ENCODE measurements at places on chromosomes 1 and 21.

GRCh38 chr1:184255560-184255959, 131.3 kb upstream of the C1orf21 start:
- DNase-seq, result no peak

- DNase-seq, result no peak
Observed at GRCh38 chr1:231929311-231929710, 302.7 kb downstream of the DISC1 start.

DNA sequence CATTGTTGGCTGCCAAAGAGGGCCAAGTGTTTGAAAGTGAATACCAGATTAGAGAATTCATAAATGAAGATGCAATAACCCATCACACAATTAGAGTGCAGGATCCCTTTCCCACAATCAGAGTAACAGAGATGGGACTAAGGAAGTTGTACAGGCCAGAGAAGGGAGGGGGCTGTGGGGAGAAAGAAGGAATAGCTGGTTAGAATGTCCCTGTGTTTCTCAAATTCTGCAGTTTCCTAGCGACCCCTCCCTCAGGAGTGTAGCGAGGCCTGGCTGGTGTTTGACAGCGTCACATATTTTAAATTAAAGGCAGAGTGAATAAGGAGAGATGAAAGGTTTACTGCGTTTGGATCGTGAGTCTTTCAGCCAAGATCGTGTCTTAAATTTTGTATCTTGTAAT, 58.1 kb downstream of the GALNT2 start:
- no peak for DNase-seq

- no peak for DNase-seq
Observed at GRCh38 chr1:41394959-41395956, 34.0 kb downstream of the FOXO6 start.

DNA sequence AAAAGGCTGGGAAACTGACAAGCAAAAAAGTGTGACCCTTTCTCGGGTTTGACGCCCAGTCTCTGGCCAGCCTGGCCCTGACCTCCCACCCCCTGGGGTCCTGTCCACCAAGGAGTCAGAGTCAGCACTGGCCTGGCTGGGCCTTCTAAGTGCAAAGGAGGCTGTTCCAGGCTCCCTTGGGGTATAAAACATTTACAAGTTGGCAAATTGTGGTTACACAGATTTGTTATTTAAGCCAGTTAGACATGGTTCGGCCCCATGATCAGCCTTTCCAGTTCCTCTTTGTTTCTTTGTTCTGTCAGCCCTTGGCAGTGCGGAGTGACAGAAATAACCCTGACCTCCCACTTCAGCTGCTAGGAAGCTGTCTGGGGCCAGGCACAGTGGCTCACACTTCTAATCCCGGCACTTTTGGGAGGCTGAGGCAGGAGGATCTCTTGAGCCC, 161.6 kb upstream of the RAB4A start:
- no peak for DNase-seq

DNA sequence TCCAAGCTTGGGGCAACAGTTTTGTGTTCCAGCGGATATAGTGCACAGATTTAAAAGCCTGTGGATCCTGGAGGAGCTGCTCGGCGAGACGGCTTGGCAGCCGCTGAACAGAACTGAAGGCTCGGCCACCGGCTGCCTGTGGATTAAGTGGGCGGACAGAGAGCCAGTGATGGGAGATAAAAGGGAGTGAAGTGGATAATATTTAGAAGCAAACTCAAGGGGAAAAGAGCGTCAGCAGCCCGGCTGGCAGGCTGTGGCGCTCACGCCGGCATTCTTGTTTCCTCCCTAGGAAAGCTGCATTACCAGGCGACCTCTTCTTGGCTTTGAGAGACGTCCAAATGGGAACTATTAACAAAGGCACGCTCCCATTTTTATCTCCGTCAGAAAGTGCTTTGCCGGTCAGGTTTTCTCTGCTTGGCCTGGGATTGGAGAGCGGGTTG, 10.4 kb downstream of the TRABD2B start:
- DNase-seq, result no peak

DNA sequence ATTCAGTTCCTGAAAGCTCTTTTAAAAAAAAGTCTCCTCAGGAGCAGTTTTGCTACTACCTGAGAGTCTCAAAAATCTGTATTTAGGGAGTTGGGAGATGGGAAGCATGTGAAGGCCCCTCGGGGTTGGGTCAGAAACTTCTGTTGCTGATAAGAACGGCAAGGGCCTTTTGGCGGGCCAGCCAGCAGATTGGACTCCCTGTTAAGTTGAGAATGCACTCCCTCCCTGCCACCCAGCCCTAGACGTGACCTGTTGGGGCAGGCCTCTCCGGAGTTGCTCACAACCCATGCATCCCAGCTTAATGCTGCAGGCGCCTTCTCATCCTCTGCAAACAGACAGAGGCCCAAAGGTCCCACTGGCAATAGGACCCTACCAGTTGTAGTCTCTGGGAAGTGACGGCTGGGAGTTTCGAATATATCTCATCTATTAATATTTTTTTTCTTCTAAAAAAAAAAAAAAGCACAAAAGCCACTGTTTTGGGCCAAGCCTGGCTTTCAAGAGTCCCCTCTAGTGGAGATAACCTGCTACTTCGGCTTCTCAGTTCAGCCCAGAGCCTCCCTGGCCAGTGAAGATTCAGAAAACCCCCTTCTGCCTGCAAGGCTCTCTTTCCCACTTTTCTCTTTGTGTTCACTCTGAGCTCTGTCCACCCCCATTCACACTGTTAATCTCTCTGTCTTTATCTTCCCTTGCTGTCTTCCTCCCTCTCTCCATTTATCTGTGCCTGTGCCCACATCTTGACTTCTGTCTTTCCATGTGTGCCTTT, 5.3 kb downstream of the PLXNA2 start:
- DNase-seq, result peak; percentile 43

- no peak for DNase-seq
Observed at GRCh38 chr1:170674239-170674638, 10.3 kb downstream of the PRRX1 start.

- peak; percentile 99 for DNase-seq
Observed at GRCh38 chr1:169485431-169486280, at the start of gene SLC19A2. Gene SLC19A2, minus strand, starts transcription at chr1:169485944. Its CDS starts 178 bp downstream, at chr1:169485766.

DNA sequence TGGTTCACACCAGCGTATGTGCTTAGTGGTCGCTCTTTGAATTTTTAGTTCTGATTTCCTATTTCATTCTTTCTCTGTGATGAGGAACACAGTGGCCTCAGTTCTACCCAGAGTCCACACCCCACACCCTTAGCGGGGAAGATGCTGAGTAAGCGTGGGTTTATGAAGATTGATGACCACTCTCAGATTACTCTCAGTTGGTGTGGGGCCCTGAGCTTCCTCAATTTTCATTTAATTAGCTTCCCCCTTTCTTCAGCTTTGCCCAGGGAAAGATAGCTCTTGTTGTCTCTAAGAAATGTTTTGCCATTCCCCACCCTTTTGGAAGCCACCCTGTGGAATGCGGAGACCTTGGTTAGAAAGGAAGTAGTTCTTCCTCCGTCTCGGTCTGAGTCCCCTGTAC, 299.9 kb upstream of the PROX1 start:
- no peak for DNase-seq

DNA sequence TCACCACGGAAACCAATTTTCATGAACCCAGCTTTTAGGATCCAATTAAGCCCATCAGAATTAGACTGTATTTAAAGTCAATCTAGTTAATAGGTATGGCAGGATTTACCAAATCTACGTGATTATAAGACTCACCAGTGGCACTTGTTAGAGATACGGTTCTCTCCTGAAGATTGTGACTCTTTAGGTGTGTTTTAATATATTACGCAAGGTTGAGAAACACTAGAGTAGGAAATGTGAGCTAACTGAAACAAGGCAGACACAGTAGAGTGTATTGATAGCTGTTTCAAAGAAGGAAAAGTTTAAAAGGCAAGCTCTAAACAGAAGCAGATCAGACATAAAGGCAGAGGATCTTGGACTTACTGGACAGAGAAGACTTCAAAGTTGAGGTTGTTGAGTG, 11.2 kb upstream of the RPE65 start:
- DNase-seq, result no peak

DNA sequence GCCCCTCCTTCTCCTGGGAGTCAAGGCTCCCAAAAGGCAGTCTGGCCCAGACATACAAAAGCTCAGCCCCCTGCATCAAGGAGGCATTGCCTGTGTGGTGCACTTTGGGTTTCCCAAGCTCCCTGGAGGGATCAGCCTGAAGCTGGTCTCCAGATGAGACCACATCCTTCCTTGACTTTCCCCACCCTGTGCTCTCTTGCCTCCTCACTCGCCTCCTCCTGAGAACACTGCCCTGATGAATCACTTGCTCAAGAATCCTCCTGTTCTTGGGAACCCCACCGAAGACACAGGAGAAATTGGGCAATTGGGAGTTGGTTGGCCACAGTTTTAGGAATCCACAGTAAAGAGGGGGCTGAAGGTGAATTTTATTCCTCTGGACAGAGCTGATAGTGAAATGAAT, 34.8 kb upstream of the LYST start:
- DNase-seq, result no peak

- peak; percentile 9 for DNase-seq
Observed at GRCh38 chr1:180863158-180863775, 49.4 kb upstream of the KIAA1614 start.

DNA sequence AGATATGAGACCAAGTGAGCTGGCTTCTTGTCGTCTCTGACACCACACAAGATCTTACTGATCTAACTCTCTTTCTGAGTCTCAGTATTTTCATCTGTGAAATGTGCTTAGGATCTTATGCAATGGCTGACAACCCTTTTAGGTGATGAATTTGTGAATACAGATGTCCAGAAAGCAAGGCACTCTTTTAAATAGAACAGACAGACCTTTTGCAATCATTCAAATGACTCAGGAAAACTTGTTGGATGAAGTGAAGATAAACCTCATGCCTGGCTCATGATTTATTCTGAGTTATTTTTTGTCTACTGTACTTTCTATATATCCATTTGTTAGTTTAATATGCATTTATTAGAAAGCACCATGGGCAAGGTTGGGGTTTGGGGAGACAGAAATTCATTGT, 411.3 kb downstream of the PTPRU start:
- no peak for DNase-seq

GRCh38 chr1:25816112-25816718, 3.5 kb upstream of the MTFR1L start:
- no peak for DNase-seq

DNA sequence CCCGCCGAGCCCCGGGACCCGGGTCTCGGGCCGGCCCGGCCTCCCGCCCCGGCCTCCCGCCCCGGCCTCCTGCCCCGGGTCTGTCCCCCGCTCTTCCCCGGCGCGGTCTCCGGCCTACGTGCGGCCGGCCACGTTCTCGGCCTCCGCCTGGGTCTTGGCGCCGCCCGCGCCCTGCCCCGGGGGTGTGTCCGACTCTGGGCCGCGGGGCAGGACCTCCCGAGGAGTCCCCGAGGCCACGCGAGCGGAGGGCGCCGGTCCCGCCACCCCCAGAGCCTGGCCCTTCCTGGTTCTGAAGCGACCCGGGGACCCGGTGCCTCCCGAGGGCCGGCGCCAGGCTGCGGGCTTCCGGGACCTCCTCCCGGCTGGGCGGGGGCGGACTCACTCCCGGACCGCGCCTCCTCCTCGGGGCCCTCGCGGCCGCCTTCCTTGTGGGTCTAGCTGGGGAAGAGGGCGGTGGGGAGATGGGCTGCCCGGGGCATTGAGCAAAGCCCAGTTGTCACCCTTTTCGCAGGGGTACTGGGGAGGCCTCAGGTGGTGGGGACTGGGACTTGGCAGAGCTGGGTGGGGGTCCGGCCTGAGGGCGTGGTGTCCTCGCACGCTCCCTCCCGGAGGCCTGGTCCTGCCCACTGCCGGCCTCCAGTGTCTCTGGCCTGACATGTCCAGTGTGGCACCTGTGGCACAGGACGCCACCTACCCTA, 558 bp downstream of the PFKL start:
- peak; percentile 84 for DNase-seq

- no peak for DNase-seq
Observed at GRCh38 chr1:235098547-235098946, 30.1 kb downstream of the TOMM20 start.

- no peak for DNase-seq
Observed at GRCh38 chr1:229218612-229219025, 52.3 kb upstream of the RAB4A start.

- no peak for DNase-seq
Observed at GRCh38 chr1:169708647-169709046, 2.8 kb downstream of the SELL start.

GRCh38 chr1:230507666-230508402, 81.7 kb upstream of the PGBD5 start:
- DNase-seq, result peak; percentile 8

GRCh38 chr1:71587961-71588360, 507.1 kb upstream of the ZRANB2 start:
- no peak for DNase-seq

DNA sequence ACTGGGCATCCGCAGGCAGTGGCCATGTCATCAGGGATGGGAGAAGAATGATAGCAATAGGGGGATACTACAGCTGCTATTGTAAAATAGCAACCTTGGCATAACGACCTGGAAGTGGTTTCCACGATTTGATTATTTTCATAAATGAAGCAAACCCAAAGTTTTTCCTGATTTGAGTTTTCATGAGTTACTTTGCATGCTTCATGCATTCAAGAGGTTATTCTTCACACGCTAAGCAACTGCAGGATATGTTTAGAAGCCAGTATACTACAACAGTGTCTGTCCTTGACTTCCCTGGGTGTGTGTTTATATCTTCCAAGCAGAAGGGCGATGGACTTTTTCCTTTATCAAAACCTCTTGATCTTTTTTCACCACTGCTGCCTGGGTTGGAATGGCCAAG, 281.1 kb upstream of the DUSP10 start:
- no peak for DNase-seq

- DNase-seq, result no peak
Observed at GRCh38 chr21:33644383-33645074, 2.2 kb downstream of the ITSN1 start.

GRCh38 chr1:193338194-193338593, 151.8 kb upstream of the B3GALT2 start:
- DNase-seq, result no peak

GRCh38 chr1:65255035-65255655, 54.2 kb upstream of the DNAJC6 start:
- DNase-seq, result no peak

- no peak for DNase-seq
Observed at GRCh38 chr21:31656199-31657095, 3.0 kb upstream of the SOD1 start.

DNA sequence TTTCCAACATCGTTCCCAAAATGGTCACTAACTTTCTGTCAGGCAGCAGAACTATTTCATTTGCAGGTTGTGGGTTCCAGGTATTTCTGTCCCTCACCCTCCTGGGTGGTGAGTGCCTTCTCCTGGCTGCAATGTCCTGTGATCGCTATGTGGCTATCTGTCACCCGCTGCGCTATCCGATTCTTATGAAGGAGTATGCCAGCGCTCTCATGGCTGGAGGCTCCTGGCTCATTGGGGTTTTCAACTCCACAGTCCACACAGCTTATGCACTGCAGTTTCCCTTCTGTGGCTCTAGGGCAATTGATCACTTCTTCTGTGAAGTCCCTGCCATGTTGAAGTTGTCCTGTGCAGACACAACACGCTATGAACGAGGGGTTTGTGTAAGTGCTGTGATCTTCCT, 9.3 kb downstream of the OR2AJ1 start:
- no peak for DNase-seq

DNA sequence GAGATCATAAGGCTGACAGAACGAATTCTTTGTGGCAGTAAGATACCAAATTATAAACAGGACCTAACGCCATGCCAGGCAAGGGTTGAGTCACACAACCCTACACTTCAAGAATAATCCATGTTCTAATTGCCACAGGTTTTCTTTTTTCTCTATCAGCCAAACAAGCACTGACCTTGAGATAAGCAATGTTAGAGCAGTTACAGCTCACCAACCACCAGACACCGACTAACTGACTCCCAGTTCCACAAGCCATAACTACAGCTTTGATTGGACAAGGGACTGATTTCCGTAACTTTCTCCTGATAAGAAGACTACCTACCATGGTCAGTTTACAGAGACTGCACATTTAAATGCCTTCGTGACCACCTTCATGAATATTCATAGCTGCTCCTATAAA, 149.6 kb downstream of the PTPRU start:
- no peak for DNase-seq

GRCh38 chr21:42593007-42593814, 60.2 kb upstream of the PDE9A start:
- DNase-seq, result peak; percentile 87

Measured in germinal center (tissue), 1 donor.